ENCODE measurements at places on chromosomes 5 and 9.

- no peak for DNase-seq
Measured at GRCh38 chr5:91419571-91420537, 36.7 kb upstream of the ARRDC3 start.

DNA sequence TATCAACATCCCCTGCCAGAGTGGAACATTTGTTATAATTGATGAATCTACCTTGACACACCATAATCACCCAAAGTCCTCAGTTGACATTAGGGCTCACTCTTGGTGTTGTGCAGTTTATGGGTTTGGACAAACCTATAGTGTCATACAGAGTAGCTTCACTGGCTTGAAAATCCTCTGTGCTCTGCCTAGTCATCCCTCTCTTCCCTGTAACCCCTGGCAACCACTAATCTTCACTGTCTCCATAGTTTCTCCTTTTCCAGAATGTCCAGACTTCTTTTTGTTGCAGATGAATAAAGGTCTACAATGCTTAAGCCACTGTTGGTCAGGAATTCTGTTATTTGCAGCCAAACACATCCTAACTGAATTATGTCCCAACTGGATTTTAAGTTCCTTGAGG is 22.5 kb upstream of the SUB1 start:
- no peak for DNase-seq

DNA sequence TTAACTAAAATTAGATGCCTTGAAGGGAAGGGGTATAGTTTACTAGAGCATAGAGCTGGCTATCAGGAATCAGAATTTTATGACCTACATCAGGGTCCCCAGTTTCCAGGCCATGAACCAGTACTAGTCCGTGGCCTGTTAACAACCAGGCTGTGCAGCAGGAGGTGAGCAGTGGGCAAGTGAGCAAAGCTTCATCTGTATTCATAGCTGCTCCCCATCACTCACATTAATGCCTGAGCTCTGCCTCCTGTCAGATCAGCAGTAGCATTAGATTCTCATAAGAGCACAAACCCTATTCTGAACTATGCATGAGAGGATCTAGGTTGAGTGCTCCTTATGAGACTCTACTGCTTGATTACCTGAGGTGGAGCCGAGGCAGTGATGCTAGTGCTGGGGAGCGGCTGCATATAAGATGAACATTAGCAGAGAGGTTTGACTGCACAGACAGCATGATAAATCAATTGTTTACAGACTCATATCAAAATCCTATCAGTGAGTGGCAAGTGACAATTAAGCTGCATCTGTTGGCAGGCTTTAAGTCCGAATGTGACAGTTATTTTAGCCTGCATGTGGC is 44.6 kb downstream of the TAF11L14 start:
- no peak for DNase-seq

DNA sequence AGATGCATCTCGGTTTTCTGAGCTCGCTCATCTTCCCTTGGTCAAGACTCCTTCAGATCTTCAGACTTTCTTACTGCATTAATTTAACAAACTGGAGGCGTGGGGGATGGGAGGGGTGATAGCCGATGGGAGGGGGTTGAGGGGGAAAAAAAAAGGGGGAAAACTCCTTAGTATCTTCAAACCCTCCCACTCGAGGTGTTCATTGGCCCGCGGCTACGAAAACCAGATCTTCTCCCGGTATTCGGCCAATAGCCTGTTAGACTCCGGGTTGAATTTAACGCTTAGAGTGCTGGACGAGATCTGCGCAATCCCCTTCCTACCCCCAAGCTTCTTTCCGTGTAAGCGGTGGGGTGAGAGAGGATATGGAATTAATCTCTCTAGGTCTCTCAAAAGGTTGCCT is 689 bp upstream of the GLRA1 start:
- peak; percentile 25 for DNase-seq

DNA sequence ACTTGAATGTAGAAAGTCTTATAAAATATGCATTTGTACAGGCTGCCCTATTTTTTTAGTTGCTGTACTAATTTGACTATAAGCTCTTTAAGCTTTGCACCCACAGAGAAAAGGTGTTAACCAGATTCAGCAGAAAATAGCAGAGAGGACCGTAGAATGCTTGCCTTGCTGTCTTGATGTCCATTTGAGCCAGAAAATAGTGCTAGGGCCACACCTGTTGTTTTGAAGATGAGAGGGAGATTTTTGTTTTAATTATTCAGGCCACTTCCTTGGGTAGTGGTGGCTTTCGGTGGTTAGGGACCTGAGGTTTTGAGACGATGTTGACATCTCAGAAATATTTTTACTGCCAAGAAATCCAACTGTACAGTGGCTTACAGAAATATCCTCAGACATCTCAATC is 196.0 kb downstream of the SPATA31D1 start:
- DNase-seq, result no peak

DNA sequence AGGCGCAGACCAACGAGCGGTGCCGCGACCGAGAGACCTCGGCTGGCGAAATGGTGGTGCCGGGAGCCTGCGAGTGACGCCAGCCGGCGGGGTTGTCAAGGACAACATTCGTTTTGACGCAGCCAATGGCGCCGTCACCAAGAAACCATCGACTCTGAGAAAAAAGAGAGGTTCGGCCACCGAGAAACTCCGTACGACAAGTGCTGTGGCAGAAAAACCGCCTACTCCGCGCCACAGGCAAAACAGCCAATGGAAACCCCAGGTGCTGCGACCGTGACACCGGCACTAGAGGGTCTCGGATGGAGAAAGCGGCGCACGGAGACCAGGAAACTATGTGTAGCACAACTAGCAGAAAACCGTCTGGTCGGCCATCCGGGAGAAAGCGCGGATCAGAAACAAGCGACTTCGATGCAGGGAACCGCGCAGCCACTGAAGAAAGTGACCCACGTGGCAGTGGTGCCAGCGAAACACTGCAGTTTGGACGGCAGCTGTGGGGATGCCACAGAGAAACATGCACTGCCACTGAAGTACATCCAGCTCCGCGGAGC is 88.8 kb downstream of the ANXA2R start:
- DNase-seq, result peak; percentile 51

- DNase-seq, result no peak
Measured at GRCh38 chr5:108312258-108312657, 69.6 kb downstream of the FBXL17 start.

DNA sequence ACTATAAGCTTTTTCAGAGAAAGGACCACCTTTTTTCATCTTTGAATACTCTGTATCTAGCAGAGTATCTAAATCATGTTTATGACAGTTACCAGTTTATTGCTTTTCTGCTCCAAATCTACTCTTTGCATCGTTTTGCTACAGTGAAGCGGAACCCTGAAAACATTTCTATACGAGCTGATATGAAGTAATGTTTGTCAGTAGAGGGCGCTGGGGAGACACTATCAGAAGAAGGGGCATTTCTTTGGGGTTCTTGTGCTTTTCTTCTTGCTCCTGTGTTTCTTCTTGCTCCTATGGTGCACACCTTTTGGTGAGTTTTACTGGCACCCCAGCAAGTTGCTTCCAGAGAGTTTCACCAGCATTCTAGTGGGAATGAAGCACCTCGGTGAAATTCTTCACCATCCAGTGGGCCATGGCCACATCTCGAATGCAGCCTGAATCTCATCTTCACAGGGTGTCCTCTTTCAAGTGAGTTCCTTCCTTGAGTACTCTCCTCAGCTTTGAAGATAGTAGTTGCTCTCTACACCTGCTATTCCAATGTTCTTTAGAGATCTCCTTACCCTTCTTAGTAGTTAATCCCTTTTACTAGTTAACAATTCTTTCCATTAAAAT is 98.4 kb downstream of the FGF1 start:
- peak; percentile 61 for DNase-seq

GRCh38 chr9:88664773-88665172 is 129.8 kb downstream of the NXNL2 start:
- no peak for DNase-seq

DNA sequence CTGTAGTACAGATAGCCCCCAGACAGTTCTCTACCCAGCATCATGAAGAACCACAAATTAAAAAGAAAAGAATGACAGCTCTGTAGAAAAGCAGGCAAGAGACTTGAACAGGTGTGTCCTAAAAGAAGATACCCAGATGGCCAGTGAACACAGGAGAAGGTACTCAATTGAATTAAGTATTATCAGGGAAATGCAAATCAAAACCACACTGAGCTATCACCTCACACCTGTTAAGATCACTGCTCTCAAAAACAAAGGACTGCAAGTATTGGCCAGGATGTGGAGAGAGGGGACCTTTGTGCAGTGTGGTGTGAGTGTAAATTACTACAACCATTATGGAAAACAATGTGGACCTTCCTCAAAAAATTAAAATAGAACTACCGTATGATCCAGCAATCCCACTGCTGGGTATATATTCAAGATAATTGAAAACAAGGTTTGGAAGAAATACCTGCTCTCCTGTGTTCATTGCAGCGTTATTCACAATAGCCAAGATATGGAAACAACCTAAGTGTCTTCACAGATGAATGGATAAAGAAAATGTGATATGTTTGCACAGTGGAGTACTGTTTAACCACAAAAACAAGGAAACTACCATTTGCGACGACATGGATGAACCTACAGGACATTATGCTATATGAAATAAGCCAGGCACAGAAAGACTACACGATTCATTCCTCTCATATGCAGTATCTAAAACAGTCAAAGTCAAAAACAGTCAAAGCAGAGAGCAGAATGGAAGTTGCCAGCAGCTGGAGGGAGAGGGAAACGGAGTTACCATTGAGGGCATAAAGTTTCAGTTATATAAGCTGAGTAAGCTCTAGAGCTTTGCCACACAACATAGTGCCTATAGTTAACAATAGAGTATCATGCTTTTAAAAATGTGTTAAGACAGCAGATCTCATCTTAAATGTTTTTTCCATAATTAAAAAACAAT is 102.6 kb downstream of the WNK2 start:
- DNase-seq, result peak; percentile 94

DNA sequence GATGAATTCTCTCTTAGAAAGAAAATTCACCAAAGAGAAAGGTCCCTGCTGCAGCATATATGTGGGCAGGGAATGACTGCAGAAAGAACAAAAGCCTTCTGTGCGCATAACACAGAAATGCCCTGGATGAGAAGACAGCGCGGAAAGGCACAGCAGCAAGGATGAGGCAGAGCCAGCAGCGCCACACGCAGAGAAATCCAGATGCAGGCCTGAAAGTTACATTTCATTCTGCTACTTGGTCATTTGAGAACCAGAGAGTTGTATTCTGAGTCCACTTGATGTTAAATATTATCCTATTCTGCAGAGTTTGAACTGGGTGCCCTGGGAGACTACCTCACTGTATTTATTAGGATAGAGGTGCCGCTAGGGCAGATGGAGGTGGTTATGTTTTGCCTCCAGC is 68.5 kb downstream of the GLDC start:
- DNase-seq, result no peak

- DNase-seq, result no peak
Measured at GRCh38 chr9:86324308-86324707, 29.9 kb downstream of the TUT7 start.

GRCh38 chr5:148386041-148386440 is 2.3 kb downstream of the FBXO38 start:
- DNase-seq, result no peak

DNA sequence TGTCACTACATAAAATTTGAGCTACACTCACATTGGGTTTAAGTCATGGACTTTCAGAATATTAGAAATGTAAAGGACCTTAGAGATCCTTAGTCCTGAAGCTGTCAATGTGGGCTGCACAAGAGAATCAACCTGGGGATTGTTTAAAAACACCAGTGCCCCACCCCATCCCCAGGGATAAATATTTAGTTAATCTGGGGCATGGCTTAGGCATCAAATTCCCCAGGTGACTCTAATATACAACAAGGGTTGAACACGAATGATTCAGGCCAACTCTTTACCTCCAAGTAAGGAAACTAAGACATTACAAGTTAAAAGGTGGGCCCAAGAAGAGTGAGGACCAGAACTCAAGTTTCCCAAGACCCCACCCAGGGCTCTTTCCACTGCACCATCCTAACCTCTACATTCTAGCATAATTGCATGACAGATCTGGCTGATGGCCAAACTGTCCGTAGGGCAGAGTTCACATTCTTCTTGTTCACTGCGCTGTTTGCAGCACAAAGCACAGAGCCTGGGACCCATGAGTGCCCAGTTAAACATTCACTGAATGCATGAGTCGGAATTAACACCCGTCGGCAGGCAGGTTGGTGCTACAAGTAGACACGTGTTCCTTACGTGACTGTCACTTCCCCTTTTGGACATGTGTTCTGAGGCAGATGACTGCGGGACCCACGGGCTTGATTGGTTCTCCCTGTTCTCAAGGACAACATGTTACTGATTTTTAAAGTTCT is 25.2 kb downstream of the CYFIP2 start:
- no peak for DNase-seq

- DNase-seq, result no peak
Measured at GRCh38 chr9:17236147-17236546, 101.3 kb downstream of the CNTLN start.

DNA sequence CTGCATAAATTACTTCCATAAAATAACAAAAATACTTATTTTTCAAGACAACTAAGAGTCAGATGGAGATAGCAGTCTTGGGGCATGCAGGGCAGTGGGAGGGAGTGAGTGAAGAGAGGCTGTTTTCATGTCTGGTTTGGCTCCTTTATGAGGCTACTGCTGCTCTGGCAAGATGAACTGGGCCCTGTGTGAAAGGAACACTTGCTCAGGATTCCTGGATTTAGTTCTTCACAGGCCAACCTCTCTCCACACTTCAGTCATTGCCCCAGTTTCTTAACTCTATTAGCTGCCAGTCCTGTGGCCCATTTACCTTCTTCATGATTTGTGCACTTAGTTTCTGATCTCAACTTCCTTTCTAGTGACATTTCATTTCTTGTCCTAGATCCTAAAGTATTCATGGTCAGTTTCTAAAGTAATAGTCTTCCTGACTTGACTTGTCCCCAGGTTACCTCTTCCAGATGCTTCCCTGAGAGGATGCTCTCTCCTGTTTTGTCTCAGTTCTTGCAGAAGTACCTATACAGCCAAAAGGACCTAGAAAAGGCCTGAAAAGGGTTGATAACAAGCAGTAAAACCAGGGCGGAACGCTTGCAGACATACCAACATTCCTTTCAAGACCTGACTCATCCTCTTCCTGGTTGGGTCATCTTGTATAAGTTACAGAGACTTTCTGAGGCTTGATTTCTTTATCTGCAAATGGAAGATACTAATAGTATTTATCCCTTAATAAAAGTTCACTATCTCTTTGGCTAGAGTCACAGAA is 77.0 kb upstream of the ZFAND5 start:
- DNase-seq, result no peak

GRCh38 chr5:17218353-17219005 is 1.0 kb downstream of the BASP1 start:
- DNase-seq, result peak; percentile 79

- DNase-seq, result no peak
Measured at GRCh38 chr9:114112325-114112724, 13.2 kb upstream of the KIF12 start.

DNA sequence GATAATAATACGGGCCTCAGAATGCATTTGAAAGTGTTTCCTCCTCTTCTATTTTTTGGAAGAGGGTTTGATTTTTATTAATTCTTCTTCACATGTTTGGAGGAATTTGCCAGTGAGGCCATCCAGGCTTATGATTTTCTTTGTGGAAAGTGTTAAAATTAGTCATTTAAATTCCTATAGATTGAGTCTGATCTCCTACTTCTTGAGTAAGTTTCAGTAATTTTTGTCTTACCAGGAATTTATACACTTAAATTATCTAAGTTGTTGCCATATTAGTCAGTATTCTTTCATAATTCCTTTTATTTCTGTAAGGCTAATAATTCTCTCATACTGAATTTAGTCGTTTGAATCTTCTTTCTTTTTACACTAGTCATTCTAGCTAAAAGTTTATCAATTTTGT is 25.2 kb upstream of the HAPLN1 start:
- DNase-seq, result no peak

Measured in NCI-H526 (cell line).